Frontal cortex (tissue), 4 donors: ENCODE measurements at places on chromosomes 5 and 9.

DNA sequence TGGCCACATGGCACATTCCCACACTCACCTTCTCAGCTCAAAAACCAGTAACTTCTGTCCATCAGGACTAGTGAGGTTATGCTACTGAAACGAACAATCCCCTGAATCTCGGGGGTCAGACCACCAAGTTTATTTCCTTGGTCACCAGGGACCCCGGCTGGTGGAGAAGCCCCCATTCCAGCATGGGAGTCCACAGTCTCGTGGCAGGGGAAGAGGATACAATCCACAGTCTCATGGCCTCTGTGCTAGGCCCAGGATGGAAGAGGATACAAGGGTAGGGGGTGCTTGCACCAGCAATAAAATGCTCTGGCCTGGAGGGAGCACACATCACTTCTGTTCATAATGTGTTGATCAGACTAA is 7.4 kb upstream of the CARD19 start:
- no peak for DNase-seq

- DNase-seq: no peak
These were observed 124.2 kb upstream of the FSTL4 start for GRCh38 chr5:133736512-133736911.

DNA sequence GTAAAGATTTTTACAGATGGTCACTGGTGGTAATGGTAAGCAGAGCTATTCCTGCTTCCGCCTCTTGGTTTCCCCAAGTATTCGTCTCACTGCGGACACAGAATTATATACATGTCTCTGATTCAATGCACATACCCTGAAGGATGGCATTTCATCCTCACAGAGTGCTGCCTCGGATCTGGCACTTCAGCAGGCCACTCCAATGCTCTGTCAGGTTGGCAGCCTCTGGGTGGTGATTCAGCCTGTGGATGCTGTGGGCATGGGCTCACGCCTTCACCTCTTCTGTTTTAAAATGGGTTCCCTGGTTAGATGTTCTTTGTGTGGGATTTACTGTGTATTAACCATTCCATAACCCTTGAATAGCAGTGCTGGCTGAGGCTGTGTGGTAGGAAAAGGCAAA is 182.6 kb upstream of the ZNF608 start:
- DNase-seq: no peak

GRCh38 chr9:126927419-126927818 is 12.8 kb downstream of the RALGPS1 start:
- DNase-seq: no peak

DNA sequence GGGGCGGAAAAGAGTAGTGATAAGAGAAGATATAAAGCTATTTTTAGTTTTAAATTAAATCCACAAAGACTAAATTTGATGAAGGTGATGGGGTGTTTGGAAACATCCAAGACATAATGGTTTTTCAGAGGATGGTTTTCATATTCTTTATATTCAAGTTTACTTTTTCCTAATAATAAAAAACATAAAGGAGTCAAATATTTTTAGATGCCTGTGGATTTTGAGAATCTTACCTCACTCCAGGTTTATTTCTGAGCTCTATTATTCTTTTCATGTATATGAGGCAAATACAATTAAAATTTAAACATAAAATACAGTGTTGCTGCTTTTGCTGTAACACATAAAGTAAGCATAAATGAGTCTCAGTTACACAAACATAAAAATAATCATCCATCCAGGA is 22.2 kb downstream of the MRPS30 start:
- no peak for DNase-seq

- no peak for DNase-seq
These were observed 12.1 kb downstream of the RGS14 start for GRCh38 chr5:177369645-177370440.

DNA sequence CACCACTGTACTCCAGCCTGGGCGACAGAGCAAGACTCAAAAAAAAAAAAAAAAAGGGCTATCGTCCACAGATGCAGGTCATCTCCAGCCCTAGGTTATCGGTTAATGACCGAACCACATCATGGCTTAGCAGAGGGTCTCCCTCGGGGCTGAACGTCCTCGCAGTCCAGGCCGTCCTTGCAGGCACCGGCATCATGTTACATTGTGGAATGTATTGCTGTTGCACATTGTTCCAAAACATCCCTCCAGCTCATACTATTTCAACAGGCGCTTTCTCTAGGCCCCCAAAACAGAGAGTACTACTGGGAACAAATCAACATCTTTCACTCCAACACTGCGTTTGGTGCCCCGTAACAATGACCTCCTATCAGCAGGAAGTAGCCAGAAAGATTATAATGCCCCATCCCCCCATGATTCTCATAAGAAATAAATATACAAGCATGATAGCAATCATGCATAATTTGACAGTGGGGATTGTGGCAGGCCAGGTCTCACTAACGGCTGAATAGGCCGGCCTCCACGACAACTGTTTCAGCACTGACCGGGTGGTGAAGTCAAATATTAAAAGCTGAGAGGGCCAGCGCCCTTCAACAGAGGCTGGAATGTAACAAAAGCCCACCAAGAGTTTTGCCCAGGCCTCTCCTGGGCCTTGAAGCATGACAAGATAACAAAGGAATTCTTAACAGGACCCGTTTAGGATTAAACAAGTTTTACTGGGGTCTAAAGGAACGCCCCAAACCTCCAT is 1.1 kb upstream of the LCN9 start:
- DNase-seq: no peak

GRCh38 chr9:99307851-99308250 is 85.8 kb downstream of the SEC61B start:
- DNase-seq: no peak

- DNase-seq: no peak
These were observed 372.1 kb downstream of the TLE1 start for GRCh38 chr9:81317223-81317622.

GRCh38 chr9:81581986-81582385 is 107.4 kb downstream of the TLE1 start:
- no peak for DNase-seq

DNA sequence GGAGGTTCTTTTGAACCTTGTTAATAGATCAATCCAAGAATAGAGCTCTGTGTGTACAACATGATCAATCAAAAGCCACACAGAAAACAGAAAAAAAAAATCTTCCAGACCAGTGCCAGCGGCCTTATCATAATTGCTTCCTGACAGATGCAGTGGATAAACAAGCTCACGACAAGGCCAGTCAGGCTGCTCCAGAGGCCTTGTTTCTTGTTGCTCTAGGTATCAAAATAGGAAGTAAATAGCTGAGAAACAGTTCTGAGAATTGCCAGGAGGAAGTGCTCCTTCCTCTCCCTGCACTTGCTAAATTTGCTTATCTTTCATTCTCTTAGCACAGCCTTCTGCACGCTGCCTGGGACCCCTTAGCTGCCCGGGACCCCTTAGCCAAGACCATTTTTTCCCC is 199.0 kb upstream of the TARS1 start:
- DNase-seq: no peak

- DNase-seq: no peak
These were observed 182.8 kb downstream of the ICE1 start for GRCh38 chr5:5605170-5605764.

DNA sequence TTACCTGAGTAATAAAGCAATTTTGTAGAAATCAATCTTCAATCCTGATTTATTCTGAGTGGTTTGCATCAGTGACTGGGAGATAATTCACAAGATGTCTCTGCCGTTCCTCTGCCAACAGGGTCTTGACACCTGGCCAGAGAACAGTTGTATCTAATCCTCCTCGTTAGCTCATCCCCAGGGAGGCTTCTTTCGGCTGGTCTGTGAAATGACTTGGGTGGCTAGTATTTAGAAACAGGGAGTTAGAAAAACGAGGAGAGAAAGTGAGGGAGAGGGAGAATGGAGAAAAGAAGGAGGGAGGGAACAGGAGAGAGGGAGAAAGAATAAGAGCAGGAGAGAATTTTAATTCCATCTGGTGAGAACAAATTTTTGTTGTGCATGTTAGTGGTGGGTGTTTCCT is 600.2 kb upstream of the TLE4 start:
- no peak for DNase-seq

DNA sequence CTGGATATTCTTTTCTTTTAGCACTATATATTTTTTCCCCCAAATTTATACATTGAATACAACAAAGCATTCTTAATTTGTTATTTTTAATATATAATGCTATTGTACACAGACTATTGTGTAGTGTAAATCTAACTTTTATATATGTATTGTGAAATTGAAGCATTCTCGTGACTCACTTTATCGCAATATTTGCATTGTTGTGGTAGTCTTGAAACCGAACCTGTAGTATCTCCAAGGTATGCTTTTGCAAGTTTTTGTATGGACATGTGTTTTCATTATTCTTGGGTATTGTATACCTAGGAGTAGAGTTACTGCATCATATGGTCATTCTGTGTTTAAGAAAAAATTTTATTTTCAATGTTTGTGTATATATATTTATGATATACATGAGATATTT is 49.6 kb downstream of the NSD1 start:
- DNase-seq: no peak

- no peak for DNase-seq
These were observed 271.6 kb upstream of the MAP3K1 start for GRCh38 chr5:56543441-56544388.

DNA sequence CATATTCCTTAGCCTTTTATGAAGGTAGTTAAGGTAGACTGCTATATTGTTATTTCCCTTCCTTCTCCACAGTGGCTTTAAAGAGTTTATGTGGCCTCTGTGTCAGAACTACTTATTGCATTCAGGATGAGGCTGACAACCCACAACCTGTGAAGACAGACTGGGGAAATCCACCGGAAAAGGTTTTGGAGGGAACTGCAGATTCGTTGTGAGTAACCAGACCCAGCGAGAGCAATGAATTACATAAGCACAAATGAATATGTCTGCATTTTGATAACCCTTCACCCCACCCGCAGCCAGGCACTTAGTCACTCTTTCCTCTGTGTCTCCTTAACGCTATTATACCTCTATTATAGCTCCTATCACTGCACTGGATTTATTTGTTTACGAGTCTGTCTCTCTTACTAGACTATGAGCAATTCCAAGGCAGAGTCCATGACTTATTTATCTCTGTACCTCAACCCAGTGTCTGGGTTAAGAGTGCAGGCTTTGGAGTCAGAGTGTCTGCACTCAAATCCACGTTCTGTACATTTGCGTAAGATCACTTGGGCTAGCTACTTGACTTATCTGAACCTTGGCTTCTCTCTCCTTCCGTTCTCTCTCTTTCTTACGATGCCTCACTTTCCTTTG is 19.2 kb downstream of the KCTD16 start:
- no peak for DNase-seq

DNA sequence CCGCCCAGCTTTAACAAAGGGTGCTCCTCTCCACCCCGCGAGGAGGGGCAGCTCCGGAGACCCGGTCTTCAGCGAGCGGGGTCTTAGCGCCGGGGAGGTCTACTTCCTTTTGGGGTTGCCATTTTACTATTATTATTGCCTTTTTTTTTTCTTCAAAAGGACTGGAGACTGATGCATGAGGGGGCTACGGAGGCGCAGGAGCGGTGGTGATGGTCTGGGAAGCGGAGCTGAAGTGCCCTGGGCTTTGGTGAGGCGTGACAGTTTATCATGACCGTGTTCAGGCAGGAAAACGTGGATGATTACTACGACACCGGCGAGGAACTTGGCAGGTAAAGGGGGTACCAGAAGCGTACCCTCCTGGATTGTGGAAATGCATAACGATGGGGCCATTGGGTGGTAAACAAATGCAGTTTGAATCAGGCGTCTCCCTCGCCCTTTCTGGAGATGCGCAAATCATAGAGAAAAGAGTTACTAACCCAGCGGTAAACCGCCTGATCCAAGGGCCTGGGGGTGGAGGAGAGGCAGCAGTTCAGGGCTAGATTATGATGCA is 1.2 kb downstream of the DAPK1 start:
- no peak for DNase-seq

DNA sequence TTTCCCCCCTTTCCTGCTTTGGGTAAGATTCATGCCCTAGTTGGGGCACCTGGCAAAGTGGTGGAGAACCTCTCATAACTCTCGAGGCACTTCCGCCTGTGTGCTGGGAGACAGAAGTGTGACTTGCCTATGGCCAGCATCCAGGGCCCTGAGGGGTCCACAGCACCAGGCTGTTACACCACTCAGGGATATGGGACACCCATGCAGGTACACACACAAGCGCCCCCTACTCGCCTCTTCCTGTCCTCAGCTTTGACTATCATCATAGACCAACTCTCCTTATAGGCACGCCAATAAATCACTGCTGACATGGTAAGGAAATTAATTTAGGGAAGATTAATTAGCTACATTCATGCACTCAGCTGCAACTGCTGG is 45.4 kb downstream of the SHB start:
- no peak for DNase-seq

DNA sequence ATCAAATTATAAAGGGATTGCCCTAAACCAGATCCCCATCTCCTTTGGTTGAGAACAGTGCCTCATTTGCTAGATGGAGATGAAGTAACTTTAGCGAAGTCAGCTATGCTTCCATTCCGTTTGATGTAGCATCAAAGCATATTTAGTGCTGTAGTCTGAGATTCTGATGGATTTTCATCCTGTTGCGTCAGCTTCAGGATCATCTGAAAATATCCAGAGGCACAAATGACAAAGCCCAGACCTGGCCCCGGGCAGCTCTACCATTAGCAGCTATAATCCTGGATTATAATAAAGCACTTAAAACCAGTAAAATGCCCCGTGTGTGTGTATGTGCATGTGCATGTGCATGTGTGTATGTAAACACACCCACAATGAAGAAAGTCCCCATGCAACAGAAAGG is 44.7 kb downstream of the ERAP1 start:
- no peak for DNase-seq

- peak; percentile 84 for DNase-seq
These were observed 39.7 kb downstream of the FABP6 start for GRCh38 chr5:160269017-160269416.

DNA sequence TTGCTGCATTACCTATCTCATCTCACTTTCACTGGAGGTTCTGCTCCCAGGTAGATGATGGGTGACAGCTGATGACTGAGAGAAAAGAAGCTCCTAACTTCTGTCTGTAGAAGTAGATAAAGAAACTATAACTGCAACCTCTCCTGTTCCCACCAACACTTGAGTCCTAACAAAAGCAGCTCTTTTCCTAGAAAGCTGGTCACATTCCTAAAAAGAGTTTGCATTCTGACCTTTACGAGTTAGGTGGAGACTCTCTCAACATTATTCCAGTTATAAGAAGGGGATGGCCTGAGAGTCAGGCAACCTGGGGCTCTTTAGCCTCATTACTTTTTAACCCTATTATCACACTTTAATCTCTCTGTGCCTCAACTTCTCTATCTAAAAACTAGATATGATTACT is 8.9 kb upstream of the PCAT7 start:
- no peak for DNase-seq

DNA sequence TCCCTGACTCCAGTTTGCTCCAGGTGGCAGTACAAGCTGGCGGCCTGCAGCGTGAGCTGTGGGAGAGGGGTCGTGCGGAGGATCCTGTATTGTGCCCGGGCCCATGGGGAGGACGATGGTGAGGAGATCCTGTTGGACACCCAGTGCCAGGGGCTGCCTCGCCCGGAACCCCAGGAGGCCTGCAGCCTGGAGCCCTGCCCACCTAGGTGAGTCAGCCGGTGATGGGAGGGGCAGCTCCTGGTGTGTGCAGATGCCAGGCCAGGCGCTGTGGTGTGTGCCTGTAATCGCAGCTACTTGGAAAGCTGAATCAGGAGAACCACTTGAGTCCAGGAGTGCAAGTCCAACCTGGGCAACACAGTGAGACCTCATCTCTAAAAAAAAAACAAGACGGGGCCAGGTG is 10.0 kb upstream of the CACFD1 start:
- DNase-seq: no peak
